Bone marrow (tissue), 2 donors: ENCODE measurements at places on chromosomes 1 and 21.

- no peak for DNase-seq
Observed at GRCh38 chr21:34133392-34133791, 60.0 kb downstream of the MRPS6 start.

- DNase-seq = peak; percentile 81
Observed at GRCh38 chr1:86155807-86156565, 586 bp downstream of the COL24A1 start.

DNA sequence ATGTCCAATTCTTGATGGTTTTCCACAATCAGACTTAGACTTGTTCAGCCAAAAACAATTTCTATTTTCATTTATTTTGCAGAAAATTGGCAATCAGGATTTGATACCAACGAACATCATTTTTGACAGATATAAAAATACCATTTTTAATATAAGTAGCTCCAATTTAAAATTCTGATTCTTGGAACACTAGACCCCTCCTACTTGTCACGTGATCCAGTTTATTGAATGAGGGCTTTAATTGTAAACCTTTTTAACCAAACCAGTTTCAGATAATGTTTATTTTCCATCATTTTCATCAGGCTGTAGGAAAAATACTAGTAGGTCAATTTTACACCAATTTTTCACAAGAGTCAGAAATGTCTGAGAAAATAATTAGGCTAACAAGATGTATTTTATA lies 607.2 kb upstream of the RGS18 start:
- DNase-seq = no peak

DNA sequence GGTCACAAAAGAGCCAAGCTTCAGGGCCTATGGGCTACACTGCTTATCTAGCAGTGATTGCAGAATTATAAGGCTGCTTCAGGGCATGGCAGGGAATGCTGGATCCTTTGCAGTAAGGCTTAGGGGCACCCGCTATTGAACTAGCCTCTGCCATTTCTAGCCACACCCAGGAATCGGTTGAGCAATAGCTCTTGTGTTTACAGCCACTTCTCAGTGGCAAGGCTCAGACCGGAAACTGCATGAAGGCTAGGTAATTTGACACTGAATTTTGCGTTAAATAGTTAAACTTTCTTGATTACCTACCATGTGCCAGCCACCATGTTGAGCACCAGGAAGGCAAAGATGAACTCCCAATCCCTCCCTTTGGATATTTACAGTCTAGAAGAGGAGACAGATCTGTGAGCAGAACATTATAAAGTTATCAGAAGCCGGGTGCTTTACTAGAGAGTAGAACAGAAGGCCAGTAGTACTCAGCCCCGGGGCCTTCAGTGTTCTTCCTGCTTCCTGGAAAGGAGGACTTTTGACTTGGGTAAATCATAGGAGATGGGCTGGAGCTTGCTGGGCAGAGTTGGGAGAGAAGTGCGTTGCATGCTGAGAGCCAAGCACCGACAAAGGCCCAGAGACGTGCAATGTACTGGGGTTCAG lies 98.6 kb upstream of the LPGAT1 start:
- DNase-seq = no peak

DNA sequence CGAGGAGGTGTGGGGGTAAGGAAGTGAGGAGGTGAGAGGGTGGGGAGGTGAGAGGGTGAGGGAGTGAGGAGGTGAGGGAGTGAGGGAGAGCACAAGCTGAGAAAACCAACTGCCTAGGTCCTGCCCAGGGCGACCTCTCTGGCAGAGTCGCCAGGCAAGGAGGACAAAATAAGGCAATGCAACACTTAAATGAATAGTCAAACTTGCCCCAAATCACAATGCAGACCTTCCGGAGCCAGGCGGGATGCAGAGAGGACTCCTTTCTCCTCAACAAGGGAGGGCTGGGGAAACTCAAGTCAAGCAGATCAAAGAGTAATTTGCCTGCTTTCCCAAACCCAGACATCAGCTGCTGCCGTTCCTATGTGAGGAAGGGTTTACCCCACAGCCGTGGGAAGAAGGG lies 86.0 kb downstream of the CCDC185 start:
- DNase-seq = no peak

DNA sequence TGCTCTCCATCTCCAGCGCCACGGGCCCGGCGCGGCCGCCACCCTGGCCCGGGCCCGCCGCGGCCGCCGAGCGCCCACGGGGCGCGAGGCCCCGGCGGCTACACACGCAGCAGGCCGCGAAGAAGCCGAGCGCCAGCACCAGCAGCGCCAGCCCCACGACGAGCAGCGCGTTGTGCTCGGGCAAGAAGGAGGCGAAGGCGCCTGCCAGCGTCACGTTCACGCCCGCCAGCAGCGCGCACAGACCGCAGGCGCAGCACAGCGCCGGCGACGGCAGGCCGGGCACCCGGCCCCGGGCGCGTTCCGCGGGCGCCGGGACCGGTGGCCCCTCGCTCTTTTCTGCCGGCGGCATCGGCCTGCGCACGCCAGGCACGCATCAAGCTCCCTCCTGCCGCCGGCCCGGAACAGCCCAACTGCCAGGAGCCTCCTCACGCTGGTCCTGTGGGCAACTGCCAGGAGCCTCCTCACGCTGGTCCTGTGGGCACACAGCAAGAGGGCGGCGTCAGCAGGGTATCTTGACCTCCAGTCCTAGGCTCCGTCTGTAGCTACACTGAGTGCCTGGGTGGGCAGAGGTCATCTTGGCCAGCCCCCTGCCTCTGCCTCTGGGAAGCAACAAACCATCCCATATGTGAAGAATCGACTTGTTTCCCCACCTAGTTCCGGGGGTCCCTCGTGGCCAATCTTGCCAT lies 18.1 kb downstream of the KNCN start:
- no peak for DNase-seq

DNA sequence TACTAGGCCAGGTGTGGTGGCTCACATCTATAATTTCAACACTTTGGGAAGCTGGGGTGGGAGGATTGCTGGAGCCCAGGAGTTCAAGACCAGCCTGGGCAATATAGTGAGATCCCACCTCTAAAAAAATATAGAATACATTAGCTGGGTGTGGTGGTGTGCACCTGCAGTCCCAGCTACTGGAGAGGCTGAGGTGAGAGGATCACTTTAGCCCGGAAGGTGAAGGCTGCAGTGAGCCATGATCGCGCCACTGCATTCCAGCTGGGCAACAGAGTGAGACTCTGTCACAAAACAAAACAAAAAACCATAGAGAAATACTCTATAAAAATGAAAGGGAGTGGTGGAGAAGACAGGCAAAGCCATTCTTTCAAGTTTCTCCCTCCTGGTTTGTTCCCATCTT lies 62.1 kb downstream of the EYA3 start:
- no peak for DNase-seq

- DNase-seq = no peak
Observed at GRCh38 chr1:152167835-152168534, 9.0 kb upstream of the RPTN start.

DNA sequence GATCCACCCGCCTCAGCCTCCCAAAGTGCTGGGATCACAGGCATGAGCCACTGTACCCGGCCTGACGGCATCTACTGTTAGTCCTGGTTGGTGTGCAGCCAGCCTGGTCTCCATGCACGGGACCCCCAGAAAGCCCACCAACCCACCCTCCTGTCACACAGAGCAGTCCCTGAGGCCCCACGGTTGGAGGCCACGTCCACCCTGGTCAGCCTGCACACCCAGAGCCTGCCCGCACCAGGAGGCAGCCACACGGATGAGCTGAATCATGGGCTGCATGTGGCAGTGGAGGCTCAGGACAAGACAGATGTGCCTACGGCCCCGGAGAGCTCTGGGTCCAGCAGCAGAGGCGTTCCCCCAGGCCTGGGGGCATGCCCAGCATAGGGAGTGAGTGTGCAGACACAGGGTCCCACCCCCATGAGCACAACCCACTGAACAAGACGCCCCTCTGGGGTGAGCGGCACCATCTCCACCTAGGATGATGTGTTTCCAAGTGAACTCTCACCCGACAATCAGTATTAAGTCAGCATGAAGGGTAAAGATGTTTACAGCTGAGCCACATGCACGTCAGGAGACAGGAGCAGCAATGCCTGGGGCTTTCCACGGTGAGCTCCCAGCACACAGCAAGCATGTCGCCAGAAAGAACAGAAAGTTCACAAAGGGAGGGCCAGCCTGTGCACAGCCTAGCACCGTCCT lies 102.1 kb downstream of the WDR4 start:
- no peak for DNase-seq

DNA sequence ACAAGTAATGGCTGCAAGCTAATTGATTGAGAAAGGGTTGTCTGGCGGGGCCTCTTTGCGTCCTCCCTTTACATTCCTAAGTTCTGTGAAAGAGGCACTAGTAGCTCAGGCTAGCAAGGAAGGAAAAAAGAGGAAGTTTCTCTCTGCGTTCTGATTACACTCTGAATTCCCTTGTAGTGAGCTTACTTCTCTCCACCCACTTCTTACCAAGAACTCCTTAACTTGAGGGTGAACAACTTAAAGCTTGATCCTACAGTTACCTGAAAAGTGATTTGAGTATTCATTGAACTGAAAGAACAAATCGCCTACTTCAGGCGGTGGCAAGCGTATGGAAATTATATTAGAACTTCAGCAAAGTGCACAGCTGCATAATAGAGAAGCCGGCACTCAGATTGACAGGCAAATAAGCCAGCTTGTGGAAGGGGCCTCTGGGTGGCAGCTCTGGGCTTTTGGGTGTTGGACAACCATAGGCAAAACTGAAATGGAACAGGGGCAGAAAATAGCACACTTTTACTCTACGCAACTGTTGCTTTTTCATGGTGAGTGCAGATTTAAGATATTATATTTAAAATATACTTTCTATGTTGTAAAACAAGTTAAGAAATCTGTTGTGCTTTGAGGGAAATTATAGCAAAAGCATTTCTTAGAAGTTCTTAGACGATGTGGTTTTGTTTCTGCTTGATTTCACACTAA lies 464.5 kb downstream of the USP25 start:
- no peak for DNase-seq

- DNase-seq = peak; percentile 58
Observed at GRCh38 chr1:904310-904950, 19.3 kb upstream of the SAMD11 start.

DNA sequence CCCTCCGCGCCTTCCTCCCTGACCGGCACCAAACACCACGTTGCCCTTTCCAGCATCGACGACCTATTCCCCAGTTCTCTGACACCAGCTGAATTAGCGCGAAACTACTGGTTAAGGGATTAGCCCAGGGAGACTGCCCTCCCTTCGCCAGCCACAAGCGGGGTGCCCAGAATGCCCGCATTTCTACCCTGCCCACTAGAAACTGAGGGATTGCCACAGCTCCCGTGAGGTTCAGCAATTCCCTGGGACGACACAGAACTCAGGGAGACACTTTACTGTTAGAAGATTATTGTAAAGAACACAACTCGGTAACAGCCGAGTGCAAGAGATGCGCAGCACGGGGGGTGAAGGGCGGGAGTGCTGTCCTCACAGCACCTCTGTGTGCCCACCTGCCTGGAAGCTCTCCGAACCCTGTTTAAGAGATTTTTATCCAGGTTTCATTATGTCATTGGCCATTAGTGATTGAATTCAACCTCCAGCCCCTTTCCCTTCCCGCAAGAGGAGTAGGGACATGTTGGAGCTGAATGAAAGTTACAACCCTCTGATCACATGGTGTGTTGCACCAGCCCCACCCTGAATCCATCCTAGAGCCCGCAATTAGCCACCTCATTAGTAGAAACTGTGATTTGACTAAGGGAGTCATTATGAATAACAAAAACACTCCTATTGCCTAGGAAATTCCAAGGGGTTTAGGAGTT lies 15.8 kb upstream of the RIPPLY3 start:
- DNase-seq = no peak

GRCh38 chr1:228457017-228457395 lies 30.2 kb upstream of the RNF187 start:
- no peak for DNase-seq

- no peak for DNase-seq
Observed at GRCh38 chr1:74396933-74397332, 115.5 kb downstream of the LRRC53 start.

GRCh38 chr1:99533909-99534637 lies 111.8 kb upstream of the PALMD start:
- no peak for DNase-seq

DNA sequence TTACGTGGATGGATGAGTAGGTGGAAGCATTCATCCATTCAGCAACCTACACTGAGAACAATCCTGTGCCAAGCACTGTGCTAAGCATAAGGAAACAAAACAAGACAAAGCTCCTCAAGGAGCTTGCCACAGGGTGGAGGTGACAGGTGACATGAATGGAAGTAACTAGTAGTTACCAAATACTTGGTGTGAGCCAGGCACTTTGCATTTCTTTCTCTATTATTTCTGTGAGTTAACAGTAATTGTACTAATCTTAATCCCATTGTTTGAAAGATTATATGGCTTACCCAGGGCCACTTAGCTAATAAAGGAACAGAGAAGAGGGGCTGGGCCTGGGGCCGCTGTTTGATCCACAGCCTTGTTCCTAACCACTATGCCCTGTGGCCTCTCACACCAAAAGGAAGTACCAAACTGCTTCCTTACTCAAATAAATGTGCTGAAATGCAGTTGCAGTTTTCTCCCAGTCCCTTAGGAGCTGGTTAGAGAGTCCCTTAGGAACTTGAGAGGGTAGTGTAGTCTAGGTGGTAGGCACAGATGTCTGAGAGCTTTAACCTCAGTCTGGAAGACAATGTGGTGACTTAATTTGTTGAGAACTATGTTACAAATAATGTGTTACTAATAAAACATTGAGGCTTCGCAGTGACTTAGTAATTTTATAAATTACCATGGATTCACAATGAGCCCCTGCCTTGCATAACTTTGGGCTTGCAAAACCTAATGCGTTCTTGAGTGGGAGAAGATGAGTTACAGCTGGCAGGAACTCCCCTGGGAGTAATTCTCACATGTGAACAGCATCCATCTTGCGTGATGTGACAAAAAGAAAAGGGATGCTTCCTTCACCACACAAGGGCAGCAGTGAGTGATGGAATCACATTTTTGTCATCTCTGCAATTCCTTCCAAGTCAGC lies 69.8 kb downstream of the MPZL1 start:
- DNase-seq = peak; percentile 29

GRCh38 chr1:182600745-182601415 lies 3.3 kb downstream of the RGS16 start:
- no peak for DNase-seq

- no peak for DNase-seq
Observed at GRCh38 chr1:207755846-207756693, 4.2 kb downstream of the CD46 start.

DNA sequence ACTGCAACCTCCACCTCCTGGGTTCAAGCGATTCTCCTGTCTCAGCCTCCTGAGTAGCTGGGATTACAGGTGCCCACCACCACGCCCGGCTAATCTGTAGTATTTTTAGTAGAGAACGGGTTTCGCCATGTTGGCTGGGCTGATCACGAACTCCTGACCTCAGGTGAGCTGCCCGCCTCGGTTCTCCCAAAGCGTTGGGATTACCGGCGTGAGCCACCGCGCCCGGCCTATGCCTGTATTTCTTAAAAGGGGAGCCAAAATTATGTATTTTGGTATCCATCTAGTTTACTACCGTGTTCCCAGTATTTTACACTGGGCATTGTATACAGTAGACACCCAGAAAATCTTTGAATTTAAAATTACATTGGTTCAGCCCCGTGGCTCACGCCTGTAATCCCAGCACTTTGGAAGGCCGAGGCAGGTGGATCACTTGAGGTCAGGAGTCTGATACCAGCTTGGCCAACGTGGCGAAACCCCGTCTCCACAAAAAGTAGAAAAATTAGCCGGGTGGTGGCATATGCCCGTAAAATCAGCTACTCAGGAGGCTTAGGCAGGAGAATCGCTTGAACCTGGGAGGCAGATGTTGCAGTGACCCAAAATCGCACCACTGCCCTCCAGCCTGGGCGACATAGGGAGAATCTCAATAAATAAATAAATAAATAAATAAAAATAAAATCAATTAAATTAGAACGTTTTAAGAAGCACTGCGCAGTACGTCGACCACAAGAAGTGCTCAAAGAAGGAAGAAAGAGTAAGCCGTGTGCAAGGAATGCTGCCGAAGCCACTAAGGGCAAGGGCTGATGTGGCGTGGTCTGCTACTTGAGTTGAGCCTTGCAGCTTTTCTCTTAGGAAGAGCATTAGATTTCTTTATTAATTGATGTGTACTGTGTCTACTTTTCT lies 1.5 kb upstream of the THRAP3 start:
- no peak for DNase-seq
